ENCODE measurements at places on chromosomes 5 and 9.

DNA sequence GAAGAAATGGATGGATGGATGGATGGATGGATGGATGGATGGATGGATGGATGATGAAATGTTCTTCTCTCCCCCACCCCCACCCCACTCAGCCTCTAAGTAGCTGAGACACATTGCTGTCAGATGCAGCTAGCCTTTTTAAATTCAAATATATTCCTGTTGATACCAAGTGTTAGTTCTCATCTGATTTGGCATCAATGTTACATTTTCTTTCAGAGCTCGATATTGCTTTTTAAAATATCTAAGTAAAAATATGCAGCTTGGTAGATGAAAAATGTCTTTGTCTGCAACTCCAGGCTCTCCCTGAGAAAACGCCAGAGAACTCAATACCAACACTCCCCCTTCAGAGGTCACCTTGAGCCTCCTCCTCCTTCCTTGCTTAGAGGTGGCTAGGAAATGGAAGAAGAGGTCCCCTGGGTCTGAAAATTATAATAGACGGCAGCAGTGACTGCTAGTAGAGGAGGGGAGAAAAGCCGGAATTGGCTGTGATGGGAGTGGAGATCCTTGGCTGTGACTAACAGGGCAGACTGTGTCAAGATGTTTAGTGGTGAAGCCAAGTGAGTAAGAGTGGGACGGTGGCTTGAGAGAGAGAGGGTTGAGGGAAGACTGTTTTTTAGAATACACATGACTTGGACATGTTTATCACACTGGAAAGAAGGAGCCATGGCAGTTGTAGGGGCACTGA, 156.0 kb downstream of the ZNF462 start:
- DNase-seq = no peak

DNA sequence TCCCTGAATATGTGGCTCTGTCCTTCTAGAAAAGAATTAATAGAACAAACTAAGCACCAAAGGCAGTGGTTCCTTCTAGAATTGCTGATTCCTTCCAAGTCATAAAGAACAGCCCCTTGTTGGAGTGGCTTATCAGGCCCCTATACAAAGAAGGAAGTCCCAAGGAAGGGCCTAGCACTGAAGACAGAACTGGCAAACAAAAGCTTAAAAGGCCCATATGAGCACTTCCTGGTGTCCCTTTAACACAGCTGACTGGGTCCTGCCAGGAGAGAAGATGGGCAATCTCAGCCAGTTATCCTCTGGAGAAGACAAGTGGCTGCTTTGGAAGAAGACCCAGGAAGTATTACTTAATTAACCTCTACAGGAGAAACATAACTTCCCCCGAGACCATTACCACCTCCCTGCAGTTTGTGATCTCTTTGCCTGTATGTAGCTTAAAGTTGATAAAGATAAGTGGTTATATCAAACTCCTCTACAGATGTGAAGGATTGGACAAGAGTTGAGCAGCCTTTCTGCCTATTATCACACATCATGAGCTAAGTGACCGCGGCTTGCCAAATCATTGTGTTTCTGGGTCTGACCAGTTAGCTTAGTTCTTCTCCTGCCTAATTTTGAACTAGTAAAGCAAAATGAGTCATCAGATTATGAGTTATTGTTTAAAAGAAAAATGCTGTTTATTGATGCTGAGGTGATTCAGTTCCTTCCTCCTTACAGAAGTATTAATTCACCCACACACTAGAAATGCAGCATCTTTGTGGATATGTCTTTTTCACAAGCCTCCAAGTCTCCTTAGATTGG, 13.3 kb upstream of the STING1 start:
- DNase-seq = peak; percentile 16

GRCh38 chr5:145787996-145788395, 47.1 kb downstream of the PRELID2 start:
- DNase-seq = no peak

- no peak for DNase-seq
Observed at GRCh38 chr9:70130266-70130665, 86.6 kb downstream of the MAMDC2 start.

DNA sequence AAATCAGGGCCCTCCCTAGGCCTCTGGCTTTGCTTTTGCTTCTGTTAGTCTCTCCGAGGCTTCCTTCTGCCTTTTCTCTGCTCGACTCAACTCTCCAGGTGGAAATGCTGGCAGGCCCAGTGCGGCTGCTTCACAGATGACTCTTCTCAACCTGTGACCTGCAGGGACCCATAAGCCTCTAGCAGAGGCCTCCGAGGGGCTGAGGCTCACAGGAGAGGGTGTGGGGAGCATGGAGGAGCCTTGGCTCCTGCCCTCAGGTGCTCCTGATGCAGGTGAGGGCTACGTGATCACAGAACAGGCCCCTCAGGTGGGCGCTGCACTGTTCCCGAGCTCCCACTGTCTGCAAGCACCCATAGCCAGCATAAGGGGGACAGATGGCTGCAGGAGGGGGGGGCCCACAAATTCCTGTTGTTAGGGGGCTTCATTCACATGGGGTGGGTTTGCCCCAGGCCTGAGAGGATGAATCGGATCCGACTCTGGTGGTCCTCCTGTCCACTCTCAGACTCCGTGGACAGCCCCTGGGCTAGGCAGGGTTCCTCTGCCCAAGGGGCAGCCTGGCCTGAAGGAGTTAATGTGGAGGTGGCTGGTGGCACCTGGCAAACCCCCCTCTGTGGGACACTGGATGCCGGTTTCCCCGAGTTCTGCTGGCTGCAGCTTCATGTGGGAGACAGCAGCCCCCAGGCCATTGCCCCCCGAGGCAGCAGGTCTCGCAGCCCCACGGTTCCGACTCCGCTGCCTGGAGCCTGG, 10.9 kb upstream of the FCN2 start:
- no peak for DNase-seq

- DNase-seq = peak; percentile 53
Observed at GRCh38 chr9:109182940-109183798, 16.1 kb upstream of the FRRS1L start.

GRCh38 chr5:44801992-44802391, 6.8 kb upstream of the MRPS30 start:
- DNase-seq = no peak

DNA sequence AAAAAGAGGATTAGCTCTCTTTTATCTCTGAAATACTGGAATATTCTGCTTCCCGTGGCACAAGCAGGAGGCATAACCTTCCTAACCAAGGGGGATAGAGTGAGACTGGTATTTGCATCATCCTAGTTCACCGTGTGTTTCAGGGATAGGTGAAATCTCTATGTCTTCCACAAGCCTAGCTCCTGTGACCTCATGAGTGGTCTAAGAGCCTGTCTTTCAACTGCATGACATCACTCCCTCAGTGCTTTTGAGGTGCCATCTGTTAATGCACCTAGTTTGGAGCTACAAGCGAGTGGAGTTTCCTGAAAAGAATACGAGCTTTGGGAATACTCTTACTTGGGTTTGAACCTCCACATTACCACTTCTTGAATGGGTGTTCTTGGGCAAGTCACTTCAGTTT, 181.8 kb downstream of the PAPPA start:
- no peak for DNase-seq

DNA sequence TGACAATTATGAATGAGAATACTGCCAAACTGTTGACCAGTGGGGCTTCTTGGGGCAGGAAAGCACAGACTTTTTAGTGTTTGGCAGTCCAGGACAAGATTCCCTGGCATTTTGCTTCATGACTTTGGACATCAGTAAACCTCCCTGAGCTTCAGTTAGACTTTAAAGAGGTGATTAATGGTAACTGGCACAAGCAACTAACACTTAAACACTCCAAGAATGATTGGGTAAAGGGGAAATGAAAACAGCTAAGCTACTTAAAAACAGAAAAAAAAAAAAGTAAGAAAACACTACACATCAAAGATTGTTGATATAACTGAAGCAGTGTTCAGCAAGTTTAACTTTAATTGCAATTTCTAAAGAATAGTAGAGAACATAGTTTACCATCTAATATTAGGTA, 13.4 kb downstream of the PAIP1 start:
- no peak for DNase-seq

DNA sequence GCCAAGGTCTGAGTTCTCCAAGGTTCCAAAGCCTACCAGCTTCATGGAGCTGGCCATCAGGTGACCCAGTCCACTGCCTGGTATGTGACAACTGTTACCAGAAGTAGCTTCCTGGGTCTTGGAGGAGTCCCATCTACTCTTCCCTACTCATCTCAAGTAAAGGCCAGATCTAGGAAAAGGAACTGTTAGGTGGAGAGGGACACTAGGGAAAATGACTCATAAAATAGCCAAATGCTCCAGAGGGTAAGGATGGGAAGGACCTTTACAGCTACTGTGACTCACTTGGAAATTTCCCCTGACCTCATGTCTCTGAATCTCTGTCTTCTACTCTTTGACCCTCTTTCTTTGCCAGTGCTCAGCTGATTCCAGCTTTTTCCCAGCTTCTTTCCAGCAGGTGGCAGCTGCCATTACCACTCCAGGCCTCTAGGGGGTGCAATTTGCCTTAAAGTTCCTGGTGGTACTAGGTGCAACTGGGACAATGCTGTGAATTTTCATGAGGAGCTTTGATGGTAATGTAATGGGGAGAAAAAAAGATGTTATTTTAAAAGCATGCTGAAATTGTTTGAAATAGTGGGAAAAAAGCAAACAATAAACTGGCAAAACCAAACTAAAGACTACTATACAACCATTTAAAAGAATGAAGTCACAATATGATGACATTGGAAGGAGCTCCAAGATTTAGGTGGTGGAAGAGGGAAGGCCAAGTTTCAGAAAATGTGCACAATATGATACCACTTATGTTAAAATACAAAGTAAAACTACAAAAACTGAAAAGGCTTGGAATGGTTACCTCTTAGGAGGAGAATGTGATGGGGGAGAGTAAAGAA, 27.1 kb upstream of the MYORG start:
- peak; percentile 78 for DNase-seq
